A549 treated with Mapracorat at 1 μM for 4 hours (cell line): ENCODE measurements at places on chromosomes 16 and 17. TPM values are rescaled to one million over a fixed set of nuclear protein-coding genes. Genes with fewer than 3 reads are reported as not detected.

PRAC2 gene
- total RNA-seq = not detected in 5 replicates

SPATA22 gene
- not detected in 5 replicates for total RNA-seq

LPO gene
- not detected in 5 replicates for total RNA-seq

TBC1D3E gene
- not detected in 5 replicates for total RNA-seq

NUBP2 gene
- 53.4 to 92.2 TPM (median 81.1 TPM) in 5 replicates for total RNA-seq
